ENCODE measurements at places on chromosomes 12 and 14.

DNA sequence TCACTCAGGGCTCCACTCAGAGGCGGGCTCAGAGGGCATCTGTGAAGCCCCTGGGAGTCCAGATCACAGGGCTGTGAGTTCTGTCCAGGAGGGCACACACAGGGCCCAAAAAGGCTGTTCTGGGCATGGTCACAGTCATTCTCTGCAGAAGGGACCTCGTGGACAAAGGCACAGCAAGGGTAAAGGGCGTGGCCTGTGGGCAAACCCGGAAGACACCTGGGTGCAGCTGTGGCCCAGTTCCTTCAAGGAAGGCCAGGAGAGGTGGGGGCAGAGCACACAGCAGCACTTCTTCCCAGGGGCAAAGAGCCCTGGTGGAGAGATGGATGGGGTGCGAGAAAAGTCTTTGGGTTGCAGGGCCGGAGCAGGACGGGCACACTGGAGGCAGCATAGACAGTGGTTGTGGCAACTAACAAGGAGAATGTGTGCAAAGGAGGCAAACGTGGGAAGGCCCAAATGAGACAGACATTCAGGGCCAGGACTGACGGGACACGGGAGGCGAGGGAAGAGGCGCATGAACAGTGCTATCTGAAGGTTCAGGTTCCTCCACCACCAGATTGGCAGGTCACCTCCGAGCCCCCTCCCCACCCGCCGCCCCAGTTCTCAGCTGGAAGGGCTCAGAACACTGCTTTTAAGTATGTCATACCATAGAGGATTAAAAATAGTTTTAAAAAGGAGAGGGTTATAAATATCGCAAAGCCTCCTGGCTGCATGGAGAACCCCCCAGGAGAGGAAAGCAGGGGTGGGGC is 8.9 kb downstream of the CLMN start:
- no peak for DNase-seq

GRCh38 chr12:26128168-26128567 is 3.3 kb upstream of the BHLHE41 start:
- no peak for DNase-seq

DNA sequence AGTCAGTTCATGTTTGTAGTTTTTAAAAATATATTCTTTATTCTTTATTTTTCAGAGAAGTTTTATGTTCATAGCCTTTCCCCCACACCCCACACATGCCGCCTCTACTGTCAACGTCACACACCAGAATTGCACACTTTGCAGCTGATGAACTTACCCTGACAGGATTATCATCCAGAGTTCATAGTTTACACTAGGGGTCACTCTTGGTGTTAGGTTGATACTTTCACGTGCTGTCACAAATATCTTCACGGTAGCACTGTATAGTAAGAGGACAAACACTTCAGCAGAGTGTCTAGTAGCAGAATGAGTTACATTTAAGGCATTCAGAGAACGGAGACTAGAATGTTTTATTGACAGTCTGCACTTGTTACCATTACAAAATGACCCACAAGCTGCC is 5.1 kb downstream of the DPPA3 start:
- no peak for DNase-seq

DNA sequence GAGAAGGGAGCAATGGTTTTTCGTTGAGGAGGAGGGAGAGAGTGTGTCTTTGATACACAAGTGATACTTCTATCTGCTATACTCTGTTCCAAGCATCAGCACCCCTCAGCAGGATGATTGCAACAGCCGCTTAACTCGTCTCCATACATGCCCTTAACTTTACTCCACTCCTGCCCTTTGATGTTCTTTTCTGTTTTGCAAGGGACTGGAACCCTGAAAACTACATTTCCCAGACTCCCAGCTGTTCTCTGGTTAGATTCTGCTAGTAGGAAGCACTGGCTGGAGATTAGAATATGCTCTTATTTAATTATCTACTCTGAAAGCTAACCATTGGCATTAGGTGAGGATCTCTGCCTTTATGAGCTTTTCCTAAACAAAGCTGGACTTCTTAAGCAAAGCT is 23.5 kb upstream of the CRADD start:
- no peak for DNase-seq

DNA sequence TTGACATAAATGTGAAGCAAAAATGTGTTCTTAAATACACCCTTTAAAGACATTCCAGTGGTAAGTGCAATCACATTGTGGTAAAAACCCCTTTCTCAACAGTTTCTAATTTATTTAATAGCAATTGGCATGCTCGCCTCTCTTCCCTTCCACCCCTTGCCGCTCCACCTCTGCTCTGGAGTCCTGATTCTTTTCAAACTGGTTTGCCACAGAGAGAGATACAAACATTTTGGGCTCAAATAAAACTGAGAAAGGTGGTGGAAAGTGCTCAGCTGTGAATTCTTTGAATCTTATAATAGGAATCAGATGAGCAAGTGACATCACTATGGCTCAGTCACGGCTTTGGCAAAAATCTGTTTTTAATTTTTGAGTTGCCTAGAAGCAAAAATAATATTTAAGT is 993.9 kb downstream of the GALC start:
- DNase-seq, result no peak

GRCh38 chr14:94123296-94123695 is 6.1 kb downstream of the IFI27L2 start:
- DNase-seq, result no peak

- no peak for DNase-seq
Measured at GRCh38 chr12:96218989-96219678, 25.0 kb downstream of the ELK3 start.

- DNase-seq, result no peak
Measured at GRCh38 chr14:24556756-24557155, 19.3 kb downstream of the CTSG start.

GRCh38 chr12:104272938-104273337 is 30.6 kb upstream of the EID3 start:
- DNase-seq, result no peak

GRCh38 chr12:11622876-11623281 is 26.6 kb upstream of the ETV6 start:
- no peak for DNase-seq

GRCh38 chr12:92146497-92147224 is 1.0 kb upstream of the BTG1 start:
- no peak for DNase-seq

- DNase-seq, result no peak
Measured at GRCh38 chr14:75896341-75896740, 85.5 kb downstream of the TGFB3 start.

DNA sequence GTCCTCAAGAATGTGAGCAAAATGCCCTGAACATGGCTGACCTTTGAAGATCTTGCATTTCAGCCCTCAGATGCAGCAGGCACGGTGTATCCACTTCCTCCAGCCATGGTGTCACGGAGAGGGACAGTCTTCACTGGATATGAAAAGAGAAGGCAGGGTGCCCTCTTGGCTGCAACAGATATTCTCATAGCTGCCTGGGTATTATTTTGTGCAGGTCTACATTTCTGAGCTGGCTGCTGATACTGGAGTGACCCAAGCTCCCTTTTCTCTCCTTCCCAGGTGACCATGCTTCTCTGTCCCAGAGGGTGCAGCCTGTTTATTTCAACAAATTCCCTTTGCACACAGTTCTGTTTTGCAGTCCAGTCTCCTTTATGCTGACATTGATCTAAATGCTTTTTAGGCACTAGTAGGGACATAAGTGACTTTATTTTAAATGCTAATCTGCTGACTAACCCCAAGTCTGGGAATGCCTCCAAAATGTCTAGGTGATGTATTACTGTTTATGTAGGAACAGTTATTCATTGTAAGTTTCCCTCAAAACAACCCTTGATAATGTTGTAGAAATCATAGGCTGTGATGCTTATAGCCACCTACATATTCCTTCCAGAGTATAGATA is 17.4 kb upstream of the PYGL start:
- DNase-seq, result no peak

DNA sequence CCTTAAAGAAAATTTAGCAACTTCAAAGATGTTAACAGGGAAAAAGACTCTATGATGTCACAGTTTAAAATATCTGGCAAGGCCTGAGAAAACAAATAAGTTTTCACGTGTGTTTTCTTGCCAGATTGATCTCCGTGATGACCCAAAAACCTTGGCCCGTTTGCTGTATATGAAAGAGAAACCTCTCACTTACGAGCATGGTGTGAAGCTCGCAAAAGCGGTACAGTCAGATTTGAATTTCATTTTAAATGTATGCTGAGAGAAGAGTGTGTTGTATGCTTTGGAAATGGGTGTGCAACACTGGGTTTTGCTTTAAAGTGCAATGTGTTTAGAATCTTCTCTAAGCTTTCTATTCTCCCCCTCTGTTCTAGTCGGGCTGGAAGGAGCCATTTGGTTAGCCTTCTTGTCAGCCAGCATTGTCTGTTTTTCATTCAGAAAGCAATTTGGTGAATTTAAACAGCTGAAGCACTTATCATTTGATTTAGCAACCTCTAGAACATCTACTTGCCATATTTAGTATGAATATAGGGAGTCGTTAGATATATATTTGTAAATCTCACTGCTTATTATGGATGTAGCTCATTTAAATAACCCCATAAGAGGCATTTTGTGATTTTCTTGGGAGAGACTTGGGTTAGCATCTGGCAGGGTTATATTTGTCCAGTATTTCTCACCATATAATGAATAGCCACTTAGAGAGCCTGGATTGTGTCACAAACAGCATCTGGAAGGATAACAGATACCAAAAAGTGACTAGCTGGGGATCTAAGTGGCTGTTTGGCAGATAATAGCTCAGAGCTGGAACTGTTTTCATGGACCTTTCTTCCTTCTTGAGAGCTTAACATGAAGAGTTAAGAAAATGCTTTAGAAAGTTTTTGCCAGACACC is 35.5 kb downstream of the GPHB5 start:
- DNase-seq, result no peak

DNA sequence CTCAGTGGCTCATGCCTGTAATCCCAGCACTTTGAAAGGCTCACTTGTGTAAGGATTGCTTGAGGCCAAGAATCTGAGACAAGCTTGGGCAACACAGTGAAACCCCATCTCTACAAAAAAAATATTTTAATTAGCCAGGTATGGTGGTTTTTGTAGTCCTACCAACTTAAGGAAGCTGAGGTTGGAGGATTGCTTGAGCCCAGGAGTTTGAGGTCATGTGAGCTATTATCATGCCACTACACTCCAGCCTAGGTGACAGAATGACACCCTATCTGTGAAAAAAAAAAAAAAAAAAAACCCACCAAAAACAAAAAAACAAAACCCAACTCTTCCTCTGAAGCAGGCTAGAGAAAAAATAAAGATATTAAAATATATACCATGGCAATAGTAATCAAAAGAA is 41.2 kb downstream of the TMEM116 start:
- no peak for DNase-seq

GRCh38 chr12:110590806-110591326 is 7.7 kb upstream of the PPTC7 start:
- no peak for DNase-seq

GRCh38 chr14:34023824-34024767 is 73.2 kb upstream of the EGLN3 start:
- no peak for DNase-seq

DNA sequence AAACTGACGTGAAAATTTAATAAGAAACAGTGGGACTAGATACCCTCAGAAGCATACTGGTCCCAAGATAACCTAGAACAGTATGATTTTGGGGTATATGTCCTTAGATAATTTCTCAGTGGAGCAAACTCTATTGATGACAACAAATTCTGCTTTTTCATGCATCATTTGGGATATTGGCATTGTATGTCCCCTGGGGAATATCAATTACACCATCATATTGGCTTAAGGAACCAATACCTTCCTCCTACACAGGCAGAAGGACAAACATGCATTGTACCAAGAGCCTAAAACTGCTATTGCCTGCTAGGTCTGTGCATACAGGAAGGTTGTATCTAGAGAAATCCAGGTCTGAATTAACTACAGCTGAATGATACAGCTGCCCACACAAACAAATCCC is 17.6 kb upstream of the CDH24 start:
- DNase-seq, result no peak

DNA sequence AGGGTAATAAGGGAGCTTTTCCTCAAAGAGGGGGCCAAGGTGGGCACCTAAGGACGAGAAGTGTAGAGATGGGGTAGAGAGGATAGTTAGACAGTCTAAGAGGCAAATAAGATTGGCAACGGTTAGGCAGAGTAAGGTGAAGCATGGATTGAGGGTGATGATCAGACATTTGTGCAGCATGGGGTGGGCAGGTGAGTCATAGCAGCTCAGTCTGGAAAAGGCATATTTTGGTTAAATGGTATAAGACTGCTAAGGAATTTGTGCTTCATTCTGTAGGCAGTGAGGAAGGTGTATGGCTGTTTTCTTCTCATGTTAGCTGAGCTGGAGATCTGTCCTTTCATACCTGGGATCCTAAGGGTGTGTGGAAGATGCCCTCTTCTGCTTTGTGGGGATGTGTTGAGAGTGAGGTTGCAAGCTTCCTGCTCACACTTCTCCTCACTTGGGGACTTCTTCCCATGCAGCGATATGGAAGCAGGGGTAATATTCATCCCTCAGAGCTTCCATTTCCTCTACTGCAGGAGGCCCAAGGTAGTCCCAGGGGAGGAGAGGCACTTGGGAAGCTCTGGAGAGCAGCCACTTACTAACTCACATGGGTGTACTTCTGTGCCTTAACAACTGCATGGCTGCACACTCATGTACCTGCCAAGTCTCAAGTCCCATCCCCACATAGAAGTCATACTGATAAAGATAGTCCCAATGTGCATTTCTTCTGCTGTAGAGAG is 28.9 kb downstream of the GSG1 start:
- no peak for DNase-seq

DNA sequence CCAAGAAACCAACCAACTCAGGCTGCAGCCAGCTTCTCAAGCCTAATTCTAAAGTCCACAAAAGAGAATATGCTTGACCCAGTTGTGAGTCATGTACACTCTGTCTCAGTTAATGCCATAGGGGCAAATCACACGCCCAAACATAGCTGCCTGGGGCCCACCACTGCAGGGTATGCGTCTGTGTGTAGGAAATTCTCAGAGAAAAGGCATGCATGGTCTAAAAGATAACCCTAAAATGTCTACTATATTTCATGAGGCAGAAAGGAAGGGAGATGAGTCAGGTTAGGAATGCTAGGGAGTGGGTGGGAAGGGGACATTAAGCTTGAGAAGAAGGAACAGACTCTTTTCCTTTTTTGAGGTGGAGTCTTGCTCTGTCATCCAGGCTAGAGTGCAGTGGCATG is 22.3 kb upstream of the SPTLC2 start:
- DNase-seq, result no peak

DNA sequence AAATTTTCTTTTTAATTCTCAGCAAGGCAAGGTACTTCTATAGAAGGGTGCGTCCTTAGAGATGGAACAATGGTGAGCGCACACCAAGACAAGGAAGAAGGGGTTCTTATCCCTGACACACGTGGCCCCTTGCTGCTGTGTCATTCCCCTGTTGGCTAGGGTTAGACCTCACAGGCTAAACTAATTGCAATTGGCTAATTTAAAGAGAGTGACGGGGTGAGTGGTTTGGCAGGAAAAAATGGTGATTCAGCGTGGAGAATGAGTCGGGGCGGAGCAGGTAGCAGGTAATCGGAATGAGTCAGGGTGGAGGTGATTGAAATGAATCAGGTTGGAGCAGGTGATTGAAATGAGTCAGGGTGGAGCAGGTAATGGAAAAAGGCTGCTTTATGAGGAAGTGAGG is 36.3 kb upstream of the HECTD1 start:
- no peak for DNase-seq

- no peak for DNase-seq
Measured at GRCh38 chr12:54296393-54297099, 4.3 kb downstream of the NFE2 start.

GRCh38 chr12:39300799-39301198 is 142.1 kb downstream of the KIF21A start:
- DNase-seq, result no peak
